ENCODE measurements at places on chromosomes 3 and 15.
A peak's percentile ranks its signal among the peaks of the same experiment; 100 is the strongest.

GRCh38 chr3:15541371-15541770, 19.9 kb upstream of the COLQ start:
- DNase-seq, result no peak

GRCh38 chr3:31533169-31534064, 692 bp downstream of the STT3B start:
- peak; percentile 20 for DNase-seq

- no peak for DNase-seq
Measured at GRCh38 chr3:110021659-110022058, 684.3 kb upstream of the DPPA4 start.

GRCh38 chr3:172448661-172449465, 607 bp upstream of the GHSR start:
- no peak for DNase-seq

DNA sequence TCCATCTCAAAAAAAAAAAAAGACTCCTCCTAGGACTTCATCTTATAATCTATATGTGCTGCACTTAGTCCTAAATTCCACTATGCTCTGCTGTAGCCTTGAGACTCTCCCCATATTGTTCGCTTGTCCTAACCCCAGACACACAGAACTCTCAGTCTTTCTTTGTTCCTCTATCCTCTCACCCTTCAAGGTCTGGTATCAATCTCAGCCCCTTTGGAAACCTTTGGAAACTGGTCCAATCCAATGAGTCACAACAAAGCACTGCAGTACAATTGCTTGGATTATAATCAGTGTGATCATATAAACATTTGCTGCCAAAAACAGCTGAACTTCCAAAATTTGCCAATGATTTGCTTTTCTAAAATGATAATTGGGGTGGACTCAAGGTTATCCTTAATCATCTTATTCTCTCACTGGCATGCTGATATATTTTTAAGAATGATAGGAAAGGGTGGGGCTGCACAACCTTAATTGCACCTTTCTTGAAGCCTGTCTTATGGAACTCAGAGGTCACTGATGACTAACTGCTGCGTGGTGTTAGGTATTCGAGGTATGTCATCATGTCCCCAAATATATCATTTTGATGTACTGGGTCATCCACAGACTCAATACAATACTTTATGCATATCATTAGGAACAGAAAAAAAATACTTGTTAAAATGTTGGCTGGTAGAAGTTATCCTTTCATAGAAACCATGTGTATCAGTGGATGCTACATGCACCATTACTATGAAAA, 756.7 kb downstream of the NR2F2 start:
- no peak for DNase-seq
